ENCODE measurements at places on chromosomes 5 and 9.

DNA sequence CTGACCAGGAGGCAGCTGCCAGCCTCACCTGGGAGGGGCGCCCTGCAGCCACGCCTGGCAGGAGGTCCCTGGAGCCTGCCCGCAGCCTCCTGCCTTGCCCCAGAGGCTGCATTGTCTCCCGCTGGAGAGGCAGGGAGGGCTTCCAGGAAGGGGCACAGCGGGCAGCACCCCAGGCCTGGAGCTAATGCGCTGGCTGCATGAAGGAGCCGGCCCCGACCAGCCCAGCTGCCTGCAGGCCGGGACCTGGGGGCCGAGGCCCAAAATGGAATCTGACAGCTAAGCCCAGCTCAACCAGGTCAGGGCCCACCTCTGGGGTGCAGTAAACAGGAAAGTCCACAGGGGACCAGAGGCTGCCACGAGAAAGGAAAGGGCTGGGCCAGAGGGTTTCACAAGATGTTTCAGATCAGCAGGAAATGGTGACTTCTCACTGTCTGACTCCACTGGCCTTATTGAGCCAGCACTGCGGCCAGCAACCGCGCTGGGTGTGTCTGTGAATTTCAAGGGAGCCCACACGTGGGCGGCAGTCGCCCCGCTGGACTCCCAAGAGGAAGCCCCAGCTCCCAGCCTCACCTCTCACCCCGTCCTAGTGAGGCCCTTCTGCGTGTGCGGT is 18.6 kb upstream of the NOTCH1 start:
- no peak for DNase-seq

DNA sequence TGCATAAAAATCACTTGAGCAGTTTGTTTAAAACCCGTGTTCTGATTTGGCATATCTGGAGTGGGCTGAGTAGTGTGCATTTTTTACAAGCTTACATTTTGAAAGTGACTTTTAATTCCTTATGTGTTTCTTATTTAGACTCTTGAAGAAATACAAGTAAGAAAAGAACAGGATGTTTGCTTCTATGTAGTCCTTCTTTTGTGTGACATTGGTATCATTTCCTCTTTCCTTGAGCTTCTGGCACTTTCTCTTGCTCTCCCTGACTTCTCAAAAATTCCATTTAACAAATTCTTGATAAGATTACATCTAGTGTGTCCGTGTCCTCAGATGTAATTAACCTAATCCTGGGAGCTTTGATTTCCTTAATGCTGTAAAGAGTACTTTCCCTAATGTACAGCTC is 12.5 kb downstream of the GARNL3 start:
- no peak for DNase-seq

GRCh38 chr5:82586181-82586580 is 308.0 kb upstream of the RPS23 start:
- no peak for DNase-seq

DNA sequence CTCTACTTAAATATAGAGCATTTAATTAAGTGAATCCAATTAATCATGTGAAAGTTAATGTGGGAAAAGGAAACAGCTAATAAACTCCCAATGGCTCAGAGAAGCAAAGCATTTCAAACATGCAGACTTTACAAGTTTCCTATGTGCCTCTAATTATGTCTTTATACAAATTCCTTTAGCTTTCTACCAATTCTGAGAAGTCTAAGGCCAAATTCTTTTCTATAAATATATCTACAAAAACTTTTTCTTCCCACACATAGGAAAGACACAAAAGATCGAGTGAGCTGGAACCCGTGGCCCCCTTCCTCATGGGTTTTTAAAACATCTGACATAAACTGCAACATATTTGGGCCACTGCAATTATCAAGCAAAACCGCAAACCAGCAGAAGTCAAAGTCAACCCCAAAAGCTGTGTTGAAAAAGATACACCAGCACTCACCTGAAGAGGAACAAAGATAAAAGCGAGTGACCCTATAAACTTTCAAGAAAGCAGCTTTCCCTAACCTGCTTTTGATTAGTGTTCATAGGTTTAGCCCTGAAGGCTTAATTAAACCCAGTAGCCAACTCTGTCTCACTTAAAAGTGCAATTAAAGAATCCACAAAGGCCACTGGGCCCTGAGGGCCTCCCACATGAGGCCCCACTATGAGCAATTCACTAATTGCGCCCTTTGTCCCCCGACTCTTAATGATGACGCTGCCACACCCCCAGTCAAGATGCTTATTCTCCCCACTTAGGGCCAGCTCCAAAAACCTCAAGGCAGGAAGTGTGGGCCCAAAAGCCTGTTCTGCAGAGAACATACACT is 12.1 kb downstream of the SEMA5A start:
- no peak for DNase-seq

DNA sequence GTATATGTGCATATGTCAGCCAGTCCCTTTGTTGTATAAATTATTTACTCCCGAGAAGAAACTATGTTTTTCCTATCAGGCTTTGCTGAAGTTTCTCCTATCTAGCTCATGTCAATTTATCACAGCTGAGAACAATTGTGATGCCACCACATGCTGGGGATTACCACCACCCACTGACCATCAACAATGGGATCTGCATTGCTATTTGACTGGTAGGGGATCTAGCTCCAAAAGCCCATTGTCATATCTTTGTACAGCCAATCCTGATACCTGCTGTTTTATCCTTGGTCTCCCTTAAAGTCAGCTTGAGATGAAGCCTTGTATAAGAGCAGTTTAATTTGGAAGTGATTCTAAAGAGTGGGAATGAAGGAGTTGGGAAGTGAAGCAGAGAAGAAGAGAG is 53.9 kb upstream of the KCNN2 start:
- DNase-seq, result no peak

DNA sequence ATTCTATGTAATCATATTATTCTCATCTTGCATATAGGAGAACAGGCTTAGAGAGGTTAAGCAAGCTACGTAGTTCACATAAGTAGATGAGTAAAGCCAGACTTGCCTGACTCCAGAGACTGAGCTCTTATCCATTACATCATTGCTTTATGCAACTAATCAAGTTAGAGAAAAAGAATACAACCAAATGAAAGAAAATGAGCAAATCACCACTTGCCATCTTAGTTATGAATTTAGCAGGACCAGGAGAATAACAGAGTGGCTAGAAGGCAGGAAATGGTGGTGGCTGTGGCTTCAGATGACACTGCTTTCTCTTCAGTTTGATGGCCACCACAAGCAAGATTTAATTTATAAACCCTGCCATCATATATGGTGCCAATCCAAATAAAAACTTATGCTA is 26.6 kb downstream of the POC5 start:
- DNase-seq, result no peak

- no peak for DNase-seq
Observed at GRCh38 chr9:5764130-5764868, 68.6 kb downstream of the ERMP1 start.

- DNase-seq, result no peak
Observed at GRCh38 chr5:181136361-181136955, 5.5 kb upstream of the OR2V1 start.

GRCh38 chr5:66494437-66494836 is 101.8 kb upstream of the MAST4 start:
- DNase-seq, result no peak

All from activated effector memory CD4-positive, alpha-beta T cell treated with Interleukin-2 at 50 U/mL for 16 hours (primary cell).